ENCODE measurements at places on chromosomes 1 and 21.

GRCh38 chr1:55484173-55484572, 269.0 kb upstream of the USP24 start:
- DNase-seq = no peak

DNA sequence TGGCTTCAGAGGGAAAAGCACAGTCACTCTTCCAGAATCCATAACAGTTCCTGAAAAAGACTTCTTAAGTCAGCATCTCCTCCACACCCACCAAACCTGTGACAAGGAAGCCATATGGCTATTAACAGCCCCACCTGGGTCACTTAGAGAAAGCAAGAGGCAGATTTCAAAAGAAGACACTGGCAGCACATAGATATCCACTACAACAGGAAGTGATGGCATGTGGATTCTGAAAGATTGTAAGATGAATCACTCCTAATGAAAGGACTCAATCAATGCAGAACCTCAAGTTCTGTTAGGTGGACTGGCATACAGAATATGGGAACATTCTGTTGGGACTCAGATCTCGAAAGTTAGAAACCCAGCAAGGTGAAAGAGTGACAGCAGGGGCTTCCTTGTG, 365.9 kb downstream of the TGFB2 start:
- no peak for DNase-seq

DNA sequence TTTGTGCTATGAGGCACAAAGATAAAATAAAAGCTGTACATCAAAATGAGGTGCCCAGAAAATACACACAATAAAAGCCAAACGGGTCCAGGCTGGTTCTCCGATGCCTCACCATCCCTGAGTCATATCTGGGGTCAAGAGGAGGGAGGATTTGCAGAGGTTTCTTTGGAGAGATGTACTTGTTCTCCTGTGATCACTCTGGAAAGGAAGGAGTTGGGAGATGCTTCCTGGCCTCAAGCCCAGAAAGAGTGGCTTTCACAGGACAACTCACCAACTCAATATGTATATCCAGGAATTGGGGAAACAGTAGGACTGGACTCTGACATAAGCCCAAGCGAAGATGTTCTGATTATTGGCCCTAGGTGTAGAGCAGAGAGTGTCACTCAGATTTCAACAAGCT, 51.9 kb downstream of the DIPK1A start:
- DNase-seq = no peak

- no peak for DNase-seq
Measured at GRCh38 chr1:208280681-208281450, 36.7 kb upstream of the PLXNA2 start.

GRCh38 chr1:83632906-83633305, 366.0 kb downstream of the TTLL7 start:
- no peak for DNase-seq

- no peak for DNase-seq
Measured at GRCh38 chr1:29145739-29146437, 22.2 kb upstream of the TMEM200B start.

- no peak for DNase-seq
Measured at GRCh38 chr1:12480748-12481362, 137.2 kb downstream of the DHRS3 start.

GRCh38 chr1:222377428-222378088, 170.3 kb downstream of the HHIPL2 start:
- no peak for DNase-seq
